ENCODE measurements at places on chromosomes 7 and 10.

DNA sequence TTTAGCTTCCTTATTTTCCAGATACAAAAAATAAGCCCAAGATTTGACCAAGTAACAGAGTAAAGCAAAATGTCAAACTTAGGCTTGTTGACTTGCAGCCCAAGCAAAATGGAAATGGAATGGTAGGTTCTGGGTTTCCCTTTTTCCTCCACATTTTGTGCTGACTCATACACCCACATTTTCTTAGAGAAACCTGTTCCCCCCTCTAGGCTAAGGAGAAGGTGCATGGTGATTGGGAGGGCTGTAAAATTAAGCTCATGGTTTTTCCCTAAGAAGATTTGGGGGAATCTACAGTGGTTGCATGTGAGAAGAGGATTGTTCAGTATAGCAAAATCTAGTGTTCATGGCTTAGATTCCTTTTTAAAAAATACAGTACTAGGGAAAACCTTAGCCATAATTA is 127.4 kb downstream of the ARL4A start:
- no peak for DNase-seq

GRCh38 chr10:14466257-14466656 is 135.5 kb upstream of the FRMD4A start:
- no peak for DNase-seq

DNA sequence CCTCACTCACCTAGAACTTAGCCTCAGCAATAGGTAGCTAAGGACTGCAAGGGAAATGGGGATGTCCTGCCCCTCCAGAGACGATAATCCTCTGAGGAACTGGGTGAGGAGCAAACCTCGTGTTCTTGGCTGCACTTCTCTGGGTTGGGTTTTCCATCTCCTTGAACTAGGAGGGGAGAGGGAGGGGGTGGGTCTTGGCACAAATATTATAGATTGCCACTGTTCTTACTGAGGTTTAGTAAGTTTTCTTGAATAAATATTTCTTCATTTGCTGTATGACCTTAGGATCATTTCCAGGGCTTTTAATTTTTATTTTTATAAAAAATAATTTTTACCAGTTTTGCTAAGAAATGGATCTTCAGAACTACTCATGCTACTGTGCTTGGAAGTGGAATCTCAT is 406.7 kb upstream of the FZD8 start:
- DNase-seq, result no peak

- no peak for DNase-seq
Observed at GRCh38 chr7:3042861-3043489, 692 bp downstream of the CARD11 start.

- DNase-seq, result no peak
Observed at GRCh38 chr7:25206765-25207164, 21.5 kb downstream of the NPVF start.
